BJ (cell line): ENCODE measurements at places on chromosomes 12 and 14.

DNA sequence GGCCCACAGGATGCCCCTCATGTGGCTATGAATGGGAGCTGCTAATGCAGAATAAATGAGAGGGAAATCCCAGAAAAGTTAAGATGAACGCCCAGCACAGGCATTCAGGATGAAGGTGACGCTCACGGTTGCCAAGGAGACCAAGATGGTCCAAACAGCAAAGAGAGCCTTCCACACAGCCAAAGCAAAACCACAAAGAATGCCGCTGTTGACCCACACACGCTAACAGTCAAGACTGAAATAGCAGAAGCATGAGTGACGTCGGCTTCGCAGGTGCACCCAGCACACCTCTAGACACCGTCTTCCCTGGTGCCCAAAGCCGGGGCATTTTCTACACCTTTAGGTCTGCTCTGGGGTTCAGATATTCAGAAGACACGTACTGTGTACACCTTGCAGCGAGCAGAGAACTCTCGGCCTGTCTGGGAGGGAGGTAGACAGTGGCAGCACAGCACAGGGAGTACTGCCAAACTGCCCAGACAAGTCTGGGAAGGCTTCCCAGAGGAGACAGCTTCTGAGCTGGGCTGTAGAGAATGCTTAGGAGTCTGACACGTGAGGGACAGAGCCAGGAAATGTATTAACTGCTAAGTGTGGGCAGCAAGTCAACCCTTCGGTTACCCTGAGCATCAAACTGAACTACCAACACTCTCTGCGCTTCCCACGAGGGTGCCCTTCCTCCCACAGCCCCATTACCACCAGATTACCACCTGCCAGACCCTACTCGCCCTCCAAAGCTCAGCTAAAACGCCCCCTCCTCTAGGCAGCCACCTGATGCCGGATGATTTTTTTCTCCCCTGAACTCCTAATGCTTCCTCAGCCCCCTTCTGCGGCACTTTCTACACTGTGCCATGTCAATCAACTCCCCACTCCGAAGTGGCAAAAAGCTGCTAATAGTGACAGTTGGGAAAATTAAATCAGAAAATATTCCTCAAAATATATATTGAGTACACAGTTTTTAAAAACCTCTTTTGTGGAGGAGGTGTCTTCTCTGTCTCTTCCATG lies 50.1 kb downstream of the CCDC88C start:
- no peak for DNase-seq

DNA sequence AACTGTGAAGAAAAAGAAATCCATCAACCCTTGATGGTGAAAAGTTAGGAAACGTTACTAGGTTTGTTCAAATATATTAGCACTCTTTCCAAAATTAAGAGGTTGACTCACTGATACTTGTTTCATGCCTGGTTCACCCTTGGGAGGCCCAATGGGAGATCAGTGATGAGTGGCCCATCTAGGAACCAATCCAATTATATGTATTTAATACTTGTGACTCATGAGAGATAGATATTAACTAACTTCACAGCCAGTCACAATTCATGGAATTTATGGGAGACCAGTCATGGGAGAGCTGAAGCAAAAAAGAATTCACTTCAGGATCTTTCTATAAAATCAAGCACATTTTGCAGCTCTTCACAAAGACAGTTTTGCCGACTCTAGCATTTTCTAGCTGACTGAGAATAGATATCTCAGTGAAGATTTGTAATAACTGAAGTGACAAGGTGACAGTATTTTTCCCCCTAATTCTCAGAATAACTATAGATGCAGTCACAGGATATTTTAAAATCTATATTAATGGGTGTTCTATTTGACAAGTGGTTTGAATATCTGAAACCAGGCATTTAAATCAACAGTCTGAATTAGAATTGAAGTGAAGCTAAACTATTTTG lies 230.2 kb downstream of the EPS8 start:
- DNase-seq = peak; percentile 90

GRCh38 chr12:122003651-122004611 lies 17.8 kb upstream of the BCL7A start:
- DNase-seq = no peak

- DNase-seq = no peak
These were observed 50.5 kb downstream of the STX2 start for GRCh38 chr12:130788515-130788914.

DNA sequence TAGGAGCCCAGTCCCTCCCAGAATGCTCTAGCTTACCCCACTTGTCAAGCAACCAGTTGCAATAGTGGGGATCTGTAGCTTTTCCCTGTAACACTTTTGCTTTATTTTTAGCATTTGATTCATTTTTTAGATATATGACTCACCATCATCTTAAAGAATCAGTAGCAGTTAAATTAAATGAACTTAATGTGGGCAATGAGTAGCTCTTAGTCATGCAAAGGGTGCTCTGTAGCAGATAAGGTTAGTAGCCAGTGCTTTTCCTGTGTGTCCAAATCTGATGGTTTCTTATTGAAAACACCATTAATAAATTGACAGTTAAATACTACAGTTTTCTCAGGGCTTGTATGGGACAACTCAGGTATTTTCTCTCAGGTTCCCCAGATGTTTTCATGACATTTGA lies 311.8 kb downstream of the RERGL start:
- DNase-seq = no peak

DNA sequence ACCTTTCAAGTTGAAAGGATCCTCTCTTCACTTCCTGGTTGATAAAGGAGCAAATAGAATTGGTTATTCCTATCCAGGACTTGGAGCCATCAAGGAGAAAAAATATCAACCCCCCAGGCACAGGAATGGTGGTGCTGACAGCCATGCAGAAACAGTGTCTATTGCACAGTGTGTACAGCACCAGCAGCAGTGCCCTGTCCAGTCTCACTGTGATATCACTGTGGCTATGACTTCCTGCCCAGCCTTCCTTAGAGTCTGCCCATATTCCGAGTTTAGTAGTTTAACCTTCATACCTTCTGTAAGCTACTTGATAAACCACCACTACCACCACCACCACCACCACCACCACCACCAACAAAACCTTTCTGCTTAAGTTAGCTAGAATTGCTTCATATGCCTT lies 45.1 kb upstream of the FERMT2 start:
- DNase-seq = no peak

DNA sequence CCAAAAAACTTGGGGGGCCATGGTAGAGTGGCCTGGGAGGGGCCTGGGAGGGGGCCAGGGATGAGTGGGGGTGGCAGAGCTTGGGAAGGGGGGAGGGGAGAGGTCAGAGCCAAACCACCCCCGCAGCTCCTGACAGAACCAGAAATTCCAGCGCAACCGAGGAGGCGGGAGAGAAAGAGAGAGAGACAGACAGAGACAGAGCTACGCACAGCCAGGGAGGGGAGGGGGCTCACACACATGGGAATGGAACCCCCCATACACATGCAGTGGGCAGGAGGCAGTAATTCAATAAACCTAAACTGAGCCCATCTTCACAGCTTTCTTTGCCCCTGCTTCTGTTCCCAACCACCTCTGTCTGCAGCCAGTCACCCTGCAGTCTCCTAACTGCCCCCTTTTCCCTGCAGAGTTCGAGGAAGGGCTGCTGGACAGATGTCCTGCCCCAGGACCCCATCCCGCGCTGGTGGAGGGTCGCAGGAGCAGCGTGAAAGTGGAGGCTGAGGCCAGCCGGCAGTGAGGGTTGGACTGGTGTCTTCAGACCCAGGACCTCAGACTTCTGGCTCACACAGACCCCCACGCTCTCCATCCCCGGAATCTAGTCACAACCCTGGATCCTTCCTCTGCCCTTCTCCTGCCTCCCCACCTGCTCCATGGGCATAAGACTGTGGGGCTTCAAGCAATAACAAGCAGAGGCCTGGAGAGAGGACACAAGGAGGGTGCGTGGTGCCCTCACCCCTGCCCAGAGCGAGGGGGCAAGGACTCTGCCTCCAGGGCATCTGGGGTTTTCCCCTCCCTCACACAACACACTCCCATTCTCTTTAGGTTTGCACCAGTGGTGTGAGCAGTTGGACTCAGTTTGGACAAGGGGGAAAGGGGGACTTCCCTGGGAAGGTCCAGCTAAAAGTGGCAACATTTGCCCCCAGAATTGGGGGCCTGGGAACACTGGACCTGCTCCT lies 5.6 kb downstream of the NAB2 start:
- DNase-seq = no peak

DNA sequence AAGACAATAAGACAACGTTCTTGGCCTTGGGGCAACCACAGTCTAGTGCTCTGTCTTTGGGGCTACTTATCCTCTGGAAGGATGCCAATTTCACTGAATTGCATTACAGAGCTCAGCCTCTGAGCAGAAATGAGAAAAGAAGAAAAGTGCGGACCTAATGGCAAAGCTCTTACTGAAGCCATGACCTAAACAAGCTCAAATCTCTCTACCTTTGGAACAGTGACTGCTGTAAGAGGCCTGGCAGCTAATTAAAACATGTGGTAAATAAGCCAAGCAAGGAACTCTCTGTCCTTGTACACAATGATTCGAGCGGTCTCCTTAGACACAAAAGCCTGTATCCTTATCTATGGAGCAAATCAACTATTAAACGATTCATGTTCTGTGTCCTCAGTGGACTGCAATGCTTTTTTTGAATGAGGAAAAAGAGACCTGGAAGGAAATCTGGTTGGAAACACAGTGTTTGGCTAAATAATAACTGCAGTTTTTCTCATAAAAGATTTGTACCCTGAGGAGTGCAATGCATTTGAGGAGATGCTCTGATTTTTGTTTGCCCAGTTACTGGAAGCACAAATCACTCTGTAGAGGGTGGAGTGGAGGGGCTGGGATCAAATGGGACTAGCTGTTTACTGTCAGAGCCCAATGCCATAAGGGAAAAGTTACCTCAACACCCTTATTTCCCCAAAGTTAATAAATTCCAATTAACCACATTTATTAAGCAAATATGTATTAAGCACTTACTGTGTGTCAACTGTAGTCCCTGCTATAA lies 113.9 kb downstream of the NDUFA12 start:
- DNase-seq = no peak
